ENCODE measurements at places on chromosomes 4 and X.

DNA sequence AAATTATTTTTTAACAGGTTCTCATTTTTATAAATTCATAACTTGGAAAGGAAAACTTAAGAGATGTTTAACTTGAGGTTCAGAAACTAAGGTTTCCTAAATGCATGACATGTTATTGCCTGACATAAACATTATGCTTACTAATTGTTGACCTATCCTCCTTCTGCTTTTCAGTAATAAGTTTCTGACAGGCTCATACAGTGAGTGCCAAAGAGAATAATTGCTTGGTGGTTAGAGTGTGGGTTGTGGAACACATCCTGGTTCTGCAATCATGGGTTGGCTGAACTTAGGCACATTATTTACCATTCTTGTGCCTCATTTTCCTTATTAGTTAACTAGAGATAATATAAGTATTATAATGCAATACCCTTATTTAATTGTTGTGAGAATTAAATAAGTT is 56.5 kb downstream of the BMPR1B start:
- DNase-seq, result no peak

- no peak for DNase-seq
Measured at GRCh38 chrX:50609796-50610195, 139.2 kb upstream of the DGKK start.

- DNase-seq, result no peak
Measured at GRCh38 chr4:732911-733630, 27.4 kb downstream of the PCGF3 start.

GRCh38 chr4:80266902-80267380 is 477 bp downstream of the FGF5 start:
- DNase-seq, result no peak

- DNase-seq, result no peak
Measured at GRCh38 chr4:32748498-32748897, 2028.3 kb downstream of the PCDH7 start.

GRCh38 chrX:129549124-129549523 is 9.1 kb downstream of the OCRL start:
- no peak for DNase-seq

DNA sequence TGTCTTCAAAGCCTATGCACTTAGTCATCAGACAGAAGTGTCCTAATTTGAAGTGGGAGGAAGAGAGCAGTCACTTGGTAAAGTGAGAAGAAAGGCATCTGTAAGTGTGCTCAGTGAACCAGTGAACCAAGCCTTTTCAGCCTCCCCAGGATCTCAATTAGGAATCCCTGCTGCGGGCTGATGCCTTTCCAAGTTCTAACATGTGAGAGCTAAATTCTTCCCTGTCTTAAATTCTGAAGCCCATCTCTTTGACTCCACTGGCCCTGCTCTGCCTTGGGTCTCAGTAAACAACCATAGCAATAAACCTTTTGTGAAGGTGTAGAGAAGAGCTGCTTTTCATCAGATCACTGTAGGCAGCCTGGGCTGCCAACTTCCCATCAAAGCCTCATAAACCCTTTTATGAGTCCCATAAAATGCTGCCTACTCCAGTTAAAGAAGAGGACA is 701.2 kb upstream of the LCORL start:
- no peak for DNase-seq

DNA sequence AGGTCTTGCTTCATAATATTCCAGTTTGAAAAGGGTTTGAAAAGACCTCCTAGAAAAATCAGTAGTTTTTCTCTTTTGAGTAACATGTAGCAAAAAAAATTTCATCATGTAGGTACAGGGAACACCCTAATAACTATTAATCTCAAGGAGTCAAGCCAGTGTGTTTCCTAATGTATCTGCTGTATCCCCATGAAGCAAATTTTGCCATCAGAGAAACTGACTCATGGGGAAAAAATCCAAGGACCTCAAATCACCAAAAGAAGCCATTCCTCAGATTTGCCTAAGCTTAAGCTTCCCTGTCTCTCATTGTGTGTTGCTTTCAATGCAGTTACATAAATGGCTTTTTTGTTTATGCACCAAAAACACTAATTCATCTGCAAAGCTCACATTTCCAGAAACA is 29.7 kb downstream of the F9 start:
- DNase-seq, result no peak

GRCh38 chr4:7967063-7967440 is 27.4 kb upstream of the AFAP1 start:
- DNase-seq, result no peak

GRCh38 chr4:141560056-141560455 is 76.3 kb upstream of the IL15 start:
- DNase-seq, result no peak

DNA sequence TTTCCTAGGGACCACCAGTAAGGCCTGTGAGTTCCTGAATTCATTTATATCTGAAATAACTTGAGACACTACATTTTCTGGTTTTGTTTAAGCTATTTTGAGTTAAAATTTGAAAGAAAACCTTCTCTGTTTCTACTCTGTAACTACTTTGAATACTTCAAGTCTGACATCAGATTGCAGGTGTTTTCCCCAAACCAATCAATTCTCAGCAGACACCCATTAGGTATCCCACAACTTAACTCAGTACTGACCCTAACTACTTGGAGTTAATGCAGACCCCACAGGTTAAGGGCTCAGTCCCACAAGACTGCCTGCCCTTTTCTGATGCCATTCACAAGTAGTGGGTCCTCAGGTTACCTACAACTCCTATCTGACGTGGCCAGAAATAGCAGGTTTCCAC is 1100.0 kb upstream of the SLIT2 start:
- DNase-seq, result no peak

DNA sequence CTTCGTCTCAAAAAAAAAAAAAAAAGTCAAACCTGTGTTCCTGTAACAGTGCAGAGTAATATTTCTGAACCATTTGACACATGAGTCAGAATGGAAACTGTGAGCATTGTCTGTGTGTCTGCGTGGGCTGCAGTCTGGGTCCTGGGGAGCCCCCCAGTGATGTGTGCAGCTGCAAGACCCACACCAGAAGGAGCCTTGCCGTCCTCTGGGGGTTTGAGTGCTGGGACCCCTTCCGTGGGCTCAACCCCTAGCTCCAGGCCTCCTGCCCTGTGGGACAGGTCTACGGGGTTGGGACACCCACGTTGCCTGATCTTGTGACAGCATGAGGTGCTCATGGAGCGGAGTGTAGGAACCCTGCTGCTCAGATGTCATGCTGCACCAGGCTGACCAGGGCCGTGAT is 43.7 kb downstream of the DDX3X start:
- DNase-seq, result no peak

- DNase-seq, result no peak
Measured at GRCh38 chrX:135557344-135557743, 36.9 kb downstream of the INTS6L start.

DNA sequence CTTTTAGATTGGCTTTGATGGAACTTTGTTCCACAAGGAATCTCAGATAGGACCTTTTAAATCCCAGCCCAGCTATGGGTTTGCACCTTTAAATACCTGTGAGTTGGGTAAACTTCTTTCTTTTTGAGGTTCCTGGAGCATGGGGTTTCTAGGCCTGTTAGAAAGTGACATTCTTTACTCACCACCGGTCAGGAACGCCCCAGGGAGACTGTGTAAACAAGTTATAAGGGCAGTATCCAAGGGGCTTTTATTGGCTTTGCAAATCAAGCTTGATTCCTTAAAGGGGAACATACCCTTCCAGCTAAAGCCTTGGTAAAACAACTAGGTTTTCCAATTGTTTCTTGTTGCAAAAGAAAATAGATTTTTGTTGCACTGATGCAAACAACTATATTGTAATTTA is 93.4 kb downstream of the TENT5D start:
- no peak for DNase-seq

DNA sequence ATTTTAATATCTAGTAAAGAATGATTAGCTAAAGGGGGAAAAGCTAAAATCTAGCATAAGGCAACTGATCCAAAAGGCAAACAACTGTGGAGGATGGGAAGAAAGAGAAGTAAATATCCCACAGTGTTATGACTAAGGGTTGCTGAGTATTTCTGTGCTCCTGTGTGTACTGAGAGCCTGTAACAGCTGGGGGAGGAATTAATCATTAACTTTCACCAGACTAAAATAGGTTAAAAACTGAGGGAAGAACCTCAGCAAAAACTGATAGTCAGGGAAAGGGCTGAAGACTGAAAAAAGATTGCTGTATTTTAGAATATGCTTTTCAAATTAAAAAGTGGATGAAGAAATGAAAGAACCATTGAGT is 365.9 kb downstream of the CXXC4 start:
- DNase-seq, result no peak

- no peak for DNase-seq
Measured at GRCh38 chr4:148495463-148495862, 53.2 kb upstream of the NR3C2 start.

DNA sequence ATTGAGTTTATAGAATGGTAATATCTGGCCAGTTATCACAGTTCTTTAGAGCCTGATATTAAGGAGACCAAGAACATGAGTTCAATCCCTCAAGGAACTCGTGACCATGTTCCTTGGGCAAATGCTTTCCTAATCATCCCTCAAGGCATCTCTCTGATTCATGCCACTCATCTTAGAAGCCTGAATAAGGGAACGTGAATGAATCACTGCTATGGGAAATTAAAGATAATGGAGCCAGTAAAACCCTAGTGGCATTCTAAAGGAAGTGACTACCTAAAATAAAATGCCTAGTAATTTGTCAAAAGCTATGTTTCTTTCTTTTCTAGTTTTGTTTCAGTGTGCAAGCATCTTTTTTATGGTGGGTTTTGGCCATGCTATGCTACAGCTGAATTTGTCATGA is 1161.3 kb downstream of the C4orf33 start:
- no peak for DNase-seq

GRCh38 chrX:10620121-10620699 is at the start of gene MID1:
Gene MID1 (minus strand): TSS chrX:10620585. CDS start chrX:10567547, 53,038 bp downstream.
- peak; percentile 63 for DNase-seq

- peak; percentile 23 for DNase-seq
Measured at GRCh38 chr4:36243355-36244256, 708 bp downstream of the ARAP2 start.

GRCh38 chr4:2266181-2266580 is 4.3 kb upstream of the MXD4 start:
- no peak for DNase-seq

DNA sequence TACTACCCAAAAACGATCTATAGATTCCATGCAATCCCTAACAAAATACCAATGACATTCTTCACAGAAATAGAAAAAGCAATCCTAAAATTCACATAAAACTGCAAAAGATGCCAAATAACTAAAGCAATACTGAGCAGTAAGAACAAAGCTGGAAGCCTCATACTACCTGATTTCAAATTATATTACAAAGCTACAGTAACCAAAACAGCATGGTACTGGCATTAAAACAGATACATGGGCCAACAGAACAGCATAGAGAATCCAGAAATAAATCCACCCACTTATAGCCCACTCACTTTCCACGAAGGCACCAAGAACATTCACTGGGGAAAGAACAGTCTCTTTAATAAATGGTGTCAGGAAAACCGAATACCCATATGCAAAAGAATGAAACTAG is 74.7 kb downstream of the PHF8 start:
- DNase-seq, result no peak

- no peak for DNase-seq
Measured at GRCh38 chrX:111652719-111653118, 28.3 kb upstream of the ALG13 start.

DNA sequence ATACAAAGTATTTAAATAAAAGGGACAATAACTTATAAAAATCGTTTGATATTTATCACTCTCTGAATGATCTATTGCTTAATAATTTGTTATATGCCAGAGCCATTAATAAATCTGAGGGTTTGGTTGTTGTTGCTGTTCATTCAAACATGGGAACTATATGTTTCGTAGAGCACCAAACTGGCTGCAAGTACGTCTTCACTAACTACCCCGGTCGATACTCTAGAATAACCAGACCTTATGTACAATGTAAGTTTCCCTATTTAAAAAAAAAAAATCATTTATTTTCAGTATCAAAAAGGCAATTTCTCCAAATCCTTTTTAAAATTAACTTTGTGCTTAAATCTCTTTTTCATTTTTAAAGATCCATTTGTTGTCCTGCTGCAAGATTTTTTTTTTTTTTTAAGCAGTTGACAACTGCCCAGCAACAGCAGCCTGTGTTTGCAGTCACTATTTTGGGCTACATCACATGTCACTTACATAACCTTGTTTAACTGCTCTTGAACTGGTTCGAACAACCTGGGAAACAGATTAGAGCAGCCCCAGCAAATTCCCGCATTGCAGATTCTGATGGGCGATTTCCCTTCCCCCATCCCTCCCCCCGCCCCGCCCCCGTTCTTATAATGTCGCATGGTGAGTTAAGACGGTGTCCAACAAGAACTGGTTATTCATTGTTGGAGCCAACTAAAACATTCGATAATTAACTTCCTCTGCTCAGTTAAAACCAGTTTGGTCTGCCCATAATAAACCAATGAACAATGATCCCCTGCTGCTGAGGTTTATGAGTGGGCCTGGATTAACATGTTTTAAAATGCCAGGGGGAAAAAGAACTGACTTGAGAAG is 238.9 kb downstream of the NR3C2 start:
- DNase-seq, result peak; percentile 52

- DNase-seq, result no peak
Measured at GRCh38 chrX:110045421-110045820, 42.5 kb downstream of the TMEM164 start.

- no peak for DNase-seq
Measured at GRCh38 chr4:157048248-157048647, 27.7 kb upstream of the GLRB start.

GRCh38 chr4:174444390-174444789 is 77.9 kb downstream of the HPGD start:
- DNase-seq, result no peak

DNA sequence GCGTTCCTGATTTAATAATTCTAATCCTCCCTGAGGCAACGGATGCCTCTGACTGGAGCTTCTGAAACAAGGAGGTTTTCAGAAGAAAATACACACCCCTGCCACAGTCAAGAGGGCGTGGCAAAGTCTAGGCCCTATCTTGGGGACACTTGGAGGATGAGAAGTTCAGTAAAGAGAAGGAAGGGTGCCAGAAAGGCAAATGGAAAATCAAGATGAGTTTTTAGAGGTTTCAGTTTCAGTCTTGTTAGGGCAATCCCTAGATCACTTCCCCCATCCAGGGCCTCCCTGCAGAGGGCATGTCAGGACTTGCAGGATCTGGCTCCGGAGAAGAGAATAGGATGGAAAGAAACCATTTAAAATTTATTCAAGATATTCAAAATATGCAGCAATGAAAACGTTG is 28.5 kb upstream of the FGF2 start:
- no peak for DNase-seq

- no peak for DNase-seq
Measured at GRCh38 chr4:186441502-186441901, 113.9 kb downstream of the MTNR1A start.

All from right renal pelvis (tissue), 4 donors.